Stimulated activated CD8-positive, alpha-beta memory T cell treated with anti-CD3 and anti-CD28 coated beads, Interleukin-15, amount 100 ng/mL, for 24 hours (primary cell): ENCODE measurements at places on chromosomes 4 and X.

GRCh38 chrX:154598656-154599055 lies 13.7 kb downstream of the CTAG1A start:
- DNase-seq, result no peak

- no peak for DNase-seq
These were observed 47.5 kb upstream of the XK start for GRCh38 chrX:37638047-37638446.

GRCh38 chr4:108820492-108821350 lies 57.9 kb upstream of the ETNPPL start:
- DNase-seq, result no peak

DNA sequence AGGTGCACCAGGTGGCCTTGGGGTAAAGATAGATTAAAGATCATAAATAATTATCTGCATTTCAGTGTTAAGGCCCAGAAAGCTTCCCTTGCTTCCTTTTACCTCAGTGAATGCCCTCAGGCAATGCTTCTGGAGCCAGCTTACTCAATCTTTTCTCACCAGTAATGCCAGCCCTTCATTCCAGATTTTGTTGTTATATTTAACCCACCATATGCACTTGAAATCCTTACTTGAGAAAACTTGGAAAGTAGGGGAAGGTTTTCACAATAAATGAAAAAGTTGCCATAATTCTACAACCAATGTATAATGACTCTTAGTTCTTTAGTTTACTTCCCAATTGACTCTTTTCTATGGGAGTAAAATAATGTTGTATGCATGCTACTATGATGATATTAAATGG lies 17.1 kb upstream of the PBDC1 start:
- DNase-seq, result no peak

DNA sequence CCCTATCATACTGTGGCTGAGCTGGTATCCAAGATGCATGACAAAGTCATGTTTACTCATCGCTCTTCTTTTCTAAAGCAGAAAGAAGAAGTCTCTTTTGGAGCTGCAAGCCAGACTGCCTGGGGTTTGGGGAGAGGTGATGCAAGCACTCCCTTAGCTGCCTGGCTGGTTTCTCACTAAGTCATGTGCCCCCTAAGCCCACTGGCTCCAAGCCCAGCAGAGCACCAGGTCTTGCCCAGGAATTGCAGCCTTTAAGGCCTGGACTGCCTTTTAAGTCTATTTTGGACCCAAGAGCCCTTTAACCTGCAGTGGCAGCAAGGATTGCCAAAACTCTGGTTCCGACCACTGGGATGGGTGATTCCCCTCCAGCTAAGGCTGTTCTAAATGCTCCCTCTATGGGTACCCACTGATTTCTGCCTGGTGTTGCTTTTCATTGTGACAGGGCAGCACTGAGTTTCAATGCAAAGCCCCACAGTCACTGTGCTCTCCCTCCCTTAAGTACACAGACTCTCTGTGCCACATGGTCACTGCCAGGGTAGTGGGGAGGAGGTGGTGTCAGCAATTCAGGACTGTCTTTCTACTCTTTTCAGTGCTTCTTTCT lies 548.6 kb downstream of the TLL1 start:
- no peak for DNase-seq

DNA sequence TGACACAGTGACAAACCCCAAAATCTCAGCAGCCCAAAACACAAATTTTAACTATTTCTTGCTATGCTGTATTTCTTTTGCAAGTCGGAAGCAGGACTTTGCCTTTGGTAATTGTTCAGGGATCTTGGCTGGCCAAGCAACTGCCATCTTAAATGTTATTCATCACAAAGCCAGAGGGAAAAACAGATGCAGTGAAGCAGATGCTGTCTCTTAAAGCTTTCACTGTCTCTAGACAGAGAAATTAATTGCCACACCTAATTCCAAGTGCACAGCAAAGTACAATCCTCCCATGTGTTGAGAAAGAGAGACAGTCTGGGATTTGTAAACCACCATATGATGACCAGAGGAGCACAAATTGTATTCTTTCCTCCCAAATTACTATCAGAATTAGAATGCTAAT lies 30.0 kb upstream of the GALNT7 start:
- no peak for DNase-seq

DNA sequence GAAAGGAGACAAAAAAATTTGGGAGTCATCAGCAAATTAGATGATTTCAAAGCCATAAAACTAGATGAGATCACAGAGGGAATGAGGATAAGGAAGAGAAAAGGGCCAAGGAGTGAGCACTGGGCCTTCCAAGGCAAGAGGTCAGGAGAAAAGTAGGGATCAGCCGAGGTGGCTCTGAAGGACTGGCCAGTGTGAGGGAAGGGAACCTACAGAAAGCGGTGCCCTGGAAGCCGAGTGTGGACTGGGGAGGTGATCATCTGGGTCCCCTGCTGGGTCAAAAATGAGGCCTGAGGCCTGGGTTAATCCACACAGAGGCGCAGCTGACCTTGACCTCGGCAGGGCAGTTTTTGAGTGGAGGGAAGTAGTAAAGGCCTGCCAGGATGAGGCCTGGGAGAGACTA lies 133.8 kb downstream of the SMIM20 start:
- DNase-seq, result no peak

- no peak for DNase-seq
These were observed 61.1 kb upstream of the DCTD start for GRCh38 chr4:182978152-182978827.

DNA sequence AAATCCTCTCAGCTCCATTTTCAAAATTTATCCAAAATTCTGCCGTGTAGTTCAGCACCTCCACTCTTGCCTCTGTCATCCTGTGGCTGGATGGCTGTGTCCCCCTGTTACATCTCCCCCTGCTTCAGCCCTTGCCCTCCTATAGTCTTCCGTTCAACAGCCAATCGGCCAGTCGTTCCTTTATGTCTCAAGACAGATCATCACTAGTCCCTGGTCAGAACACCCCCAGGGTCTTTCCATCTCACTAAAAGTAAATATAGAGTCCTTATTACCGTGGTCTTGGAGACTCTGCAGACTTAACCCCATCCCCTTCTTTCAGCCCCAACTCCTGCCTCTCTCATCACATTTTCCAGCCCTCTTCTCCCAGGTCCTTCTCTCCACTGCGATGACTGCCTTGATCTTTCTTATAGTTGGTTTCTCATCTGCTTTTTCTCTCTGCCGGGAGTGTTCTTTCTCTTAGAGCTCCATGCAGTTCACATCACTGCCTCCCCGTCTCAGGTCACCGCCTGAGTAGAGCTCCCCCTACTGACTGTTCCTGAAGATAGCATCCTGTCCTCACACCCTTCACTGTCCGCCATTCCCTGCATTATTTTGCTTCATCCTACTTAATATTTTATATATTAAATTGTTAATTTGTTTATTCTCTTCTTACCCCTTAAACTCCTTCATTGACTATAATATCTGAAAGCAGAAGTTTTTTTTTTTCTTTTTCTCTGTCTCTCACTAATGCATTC lies 736.9 kb upstream of the MAGEB2 start:
- DNase-seq, result no peak

- DNase-seq, result no peak
These were observed 103.7 kb downstream of the ATXN3L start for GRCh38 chrX:13216139-13216538.

GRCh38 chr4:152448038-152448707 lies 87.7 kb downstream of the FBXW7 start:
- DNase-seq, result no peak

GRCh38 chr4:121686255-121686654 lies 10.5 kb downstream of the ANXA5 start:
- DNase-seq, result no peak

- DNase-seq, result no peak
These were observed 143.4 kb downstream of the PTCHD1 start for GRCh38 chrX:23478056-23478455.

- no peak for DNase-seq
These were observed 58.4 kb upstream of the VCX start for GRCh38 chrX:7784580-7784979.

DNA sequence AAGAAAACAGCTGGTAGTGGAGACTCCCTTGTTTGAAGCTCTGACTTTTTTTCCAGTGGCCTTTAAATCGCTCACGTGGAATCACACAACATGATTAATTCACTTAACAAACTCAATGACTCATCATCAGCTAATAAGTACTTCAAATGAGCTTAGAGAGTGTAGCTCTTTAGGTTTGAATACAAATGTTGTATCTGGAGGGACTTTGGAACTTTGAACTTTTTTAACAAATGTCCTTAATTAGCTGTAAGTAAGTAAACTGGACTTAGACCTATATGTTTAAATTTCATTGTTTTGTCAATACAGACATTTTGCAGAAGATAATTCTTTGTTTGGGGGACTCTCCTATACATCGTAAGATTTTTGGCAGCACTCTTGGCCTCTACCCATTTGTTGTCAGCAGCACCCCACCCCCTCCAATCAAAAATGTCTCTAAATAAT lies 581.1 kb downstream of the SPRY1 start:
- no peak for DNase-seq

DNA sequence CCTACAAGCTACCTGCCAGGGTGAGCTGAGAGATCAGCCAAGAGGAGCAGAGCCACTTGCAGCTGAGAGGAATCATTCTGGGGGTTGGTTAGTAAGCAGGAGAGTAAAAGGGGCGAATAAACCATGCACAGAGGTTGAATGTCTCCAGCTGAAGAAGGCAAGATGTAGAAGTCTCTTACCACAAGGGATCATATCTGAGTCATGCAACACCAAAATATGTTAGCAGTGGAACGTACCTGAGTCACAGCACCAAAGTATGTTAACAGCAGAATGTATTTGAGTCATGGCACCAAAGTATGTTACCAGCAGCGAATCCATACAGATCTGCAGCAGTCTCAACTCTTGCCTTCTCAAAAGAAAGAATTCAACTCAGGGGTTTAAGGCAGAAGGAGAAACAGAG lies 29.9 kb downstream of the C4orf51 start:
- no peak for DNase-seq

DNA sequence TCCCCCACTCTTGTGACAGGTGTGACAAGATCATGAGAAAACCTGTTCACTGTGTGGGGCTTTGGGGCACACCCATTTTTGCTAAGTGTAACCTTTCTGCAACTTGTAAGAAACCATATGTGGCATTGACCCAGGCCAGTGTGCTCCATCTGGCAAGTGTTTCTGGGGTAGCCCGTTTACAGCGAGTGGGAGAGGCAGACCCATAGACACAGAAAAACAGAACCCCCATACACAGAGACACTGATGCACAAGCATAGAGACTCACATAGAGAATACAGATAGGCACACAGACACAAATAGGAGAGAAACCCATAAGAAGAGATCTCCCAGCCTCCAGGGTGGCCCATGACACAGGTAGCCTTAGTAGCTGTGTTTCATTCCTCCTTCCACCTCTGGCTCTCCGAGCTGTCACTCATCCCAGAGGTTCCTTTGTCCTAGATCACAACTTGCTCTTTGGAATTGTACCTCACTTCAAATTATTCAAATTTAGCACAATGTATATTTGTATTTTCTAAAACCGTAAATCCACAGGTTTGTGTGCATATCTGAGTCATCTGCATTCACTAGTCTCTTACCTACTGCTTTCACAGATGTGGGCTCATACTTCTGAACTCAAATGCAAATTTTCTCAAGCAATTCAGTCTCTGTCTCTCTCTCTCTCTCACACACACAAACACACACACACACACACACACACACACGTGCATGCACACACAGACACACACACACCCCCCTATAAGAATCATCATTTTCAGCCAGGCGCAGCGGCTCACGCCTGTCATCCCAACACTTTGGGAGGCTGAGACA lies 114.4 kb downstream of the SH3KBP1 start:
- DNase-seq, result no peak

DNA sequence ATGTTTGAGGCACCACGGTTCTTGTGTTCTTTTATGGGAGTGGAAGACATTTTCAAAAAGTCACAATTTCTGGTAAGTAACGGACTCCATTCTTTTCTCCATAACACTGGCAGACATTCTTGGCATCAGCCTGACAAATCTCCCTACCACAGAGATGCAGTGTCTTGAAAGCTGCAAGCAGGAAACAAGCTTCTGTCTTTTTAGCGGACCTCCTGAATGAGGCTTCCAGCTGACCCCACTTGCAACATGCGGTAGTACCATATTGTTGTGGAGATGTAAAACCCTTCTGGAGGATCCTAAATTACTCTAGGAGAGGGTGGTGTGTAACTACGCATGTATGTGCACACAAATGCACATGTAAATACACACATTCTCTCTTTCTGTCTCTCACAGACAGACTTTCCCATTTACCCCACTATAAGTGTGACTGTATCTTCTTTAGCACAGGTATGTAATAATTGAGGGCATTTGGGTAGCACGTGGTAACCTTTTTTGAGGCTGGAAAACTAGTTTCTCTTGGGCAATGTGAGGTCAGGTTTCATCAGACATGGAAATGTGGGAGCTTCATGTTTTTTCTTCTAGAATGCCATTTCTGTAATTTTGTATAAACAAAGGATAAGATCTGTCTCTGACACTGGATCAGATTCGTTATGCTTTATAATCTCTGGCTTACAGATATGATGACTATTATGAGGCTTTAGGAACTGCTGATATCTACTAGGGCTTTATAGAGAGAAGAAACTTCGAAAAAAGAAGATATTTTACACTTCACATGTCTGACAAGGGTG lies 130.1 kb downstream of the MGST2 start:
- DNase-seq, result no peak

GRCh38 chr4:2535376-2536192 lies 863 bp upstream of the FAM193A start:
- DNase-seq, result peak; percentile 17

DNA sequence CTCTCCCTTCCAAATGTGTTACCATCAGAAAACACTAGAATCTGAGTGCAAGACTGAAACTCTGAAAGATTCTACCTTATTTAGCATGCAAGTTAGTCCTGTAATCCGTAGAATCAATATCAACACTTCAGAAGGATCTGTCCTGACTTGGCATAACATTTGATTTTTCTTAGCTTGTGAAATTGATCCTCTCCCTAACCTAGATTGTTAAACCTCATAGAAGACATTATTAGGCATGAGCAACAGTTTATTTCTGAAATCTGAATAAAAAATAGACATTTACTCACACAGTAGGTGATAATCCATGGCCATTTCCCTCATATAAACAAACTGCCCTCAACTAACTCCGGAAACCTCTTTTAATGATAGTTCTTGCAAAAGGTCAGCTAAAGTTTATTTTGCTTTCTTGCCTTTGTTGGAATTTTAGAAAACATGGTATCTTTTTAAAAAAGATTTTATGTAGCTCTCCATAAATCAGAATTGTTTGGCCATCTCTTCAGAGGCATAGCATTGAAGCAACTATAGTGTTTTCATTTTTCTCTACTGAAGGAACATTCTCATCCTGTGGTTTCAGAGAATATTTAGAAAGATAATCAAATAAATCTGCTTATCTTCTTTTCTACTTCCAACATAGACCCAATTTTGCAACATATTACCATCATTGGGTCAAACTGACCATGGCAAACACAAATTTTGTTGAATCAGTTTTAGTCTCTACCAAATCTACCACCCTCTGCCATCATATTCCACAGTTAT lies 38.5 kb upstream of the PDLIM5 start:
- no peak for DNase-seq
